ENCODE measurements at places on chromosomes 6 and 20.

DNA sequence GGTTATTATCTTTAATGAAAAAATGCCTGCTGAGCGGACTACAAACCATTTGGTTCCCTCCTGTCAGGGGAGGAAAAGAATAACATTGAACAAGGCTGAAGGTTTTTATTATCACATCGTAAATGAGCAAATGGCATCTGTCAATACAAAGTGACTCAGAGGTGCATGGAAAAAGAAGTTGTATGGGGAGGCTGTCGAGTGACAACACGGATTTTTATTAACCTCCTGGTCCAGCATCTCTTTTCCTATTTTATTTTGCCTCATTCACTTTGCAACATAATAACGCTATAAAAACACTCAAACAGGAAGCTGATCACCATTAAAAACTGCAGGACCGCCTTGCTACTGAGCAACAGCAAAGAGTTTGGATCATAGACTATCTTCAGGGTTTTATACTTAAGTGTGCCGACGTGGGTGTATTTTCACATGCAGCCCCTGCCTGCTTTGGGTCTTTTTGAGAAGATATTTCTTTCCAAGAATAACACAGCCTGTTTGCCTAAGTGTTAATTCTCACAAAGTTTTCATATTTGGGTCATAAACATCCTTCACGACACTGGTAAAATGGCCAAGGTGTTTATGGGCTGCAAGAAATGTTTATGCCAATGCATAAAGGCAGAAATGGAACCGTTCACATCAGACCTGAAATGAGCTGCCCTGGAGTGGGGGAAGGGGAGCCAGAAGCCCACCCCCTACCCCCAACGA is 132.1 kb upstream of the SALL4 start:
- no peak for DNase-seq

DNA sequence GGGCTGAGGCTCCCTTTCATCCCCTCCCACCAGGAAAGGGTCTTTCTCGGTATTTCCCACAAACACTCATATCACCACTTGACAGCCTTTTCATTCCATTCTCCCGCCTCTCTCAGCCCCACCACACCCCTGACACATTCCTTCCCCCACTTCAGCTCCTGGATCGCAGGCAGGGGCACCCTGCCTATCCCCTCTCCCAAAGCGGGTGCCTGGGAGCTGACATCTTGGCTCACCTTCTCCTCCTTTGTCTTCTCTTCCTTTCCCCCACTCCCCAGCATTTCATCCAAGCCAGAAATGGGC is 10.2 kb upstream of the VEGFA start:
- DNase-seq = no peak

GRCh38 chr6:105622226-105622625 is 219.3 kb upstream of the PREP start:
- no peak for DNase-seq

- DNase-seq = no peak
Observed at GRCh38 chr20:1539816-1540419, 17.6 kb downstream of the SIRPD start.

GRCh38 chr20:12925863-12926793 is 82.6 kb upstream of the SPTLC3 start:
- no peak for DNase-seq
